ENCODE measurements at places on chromosomes 3 and 15.

DNA sequence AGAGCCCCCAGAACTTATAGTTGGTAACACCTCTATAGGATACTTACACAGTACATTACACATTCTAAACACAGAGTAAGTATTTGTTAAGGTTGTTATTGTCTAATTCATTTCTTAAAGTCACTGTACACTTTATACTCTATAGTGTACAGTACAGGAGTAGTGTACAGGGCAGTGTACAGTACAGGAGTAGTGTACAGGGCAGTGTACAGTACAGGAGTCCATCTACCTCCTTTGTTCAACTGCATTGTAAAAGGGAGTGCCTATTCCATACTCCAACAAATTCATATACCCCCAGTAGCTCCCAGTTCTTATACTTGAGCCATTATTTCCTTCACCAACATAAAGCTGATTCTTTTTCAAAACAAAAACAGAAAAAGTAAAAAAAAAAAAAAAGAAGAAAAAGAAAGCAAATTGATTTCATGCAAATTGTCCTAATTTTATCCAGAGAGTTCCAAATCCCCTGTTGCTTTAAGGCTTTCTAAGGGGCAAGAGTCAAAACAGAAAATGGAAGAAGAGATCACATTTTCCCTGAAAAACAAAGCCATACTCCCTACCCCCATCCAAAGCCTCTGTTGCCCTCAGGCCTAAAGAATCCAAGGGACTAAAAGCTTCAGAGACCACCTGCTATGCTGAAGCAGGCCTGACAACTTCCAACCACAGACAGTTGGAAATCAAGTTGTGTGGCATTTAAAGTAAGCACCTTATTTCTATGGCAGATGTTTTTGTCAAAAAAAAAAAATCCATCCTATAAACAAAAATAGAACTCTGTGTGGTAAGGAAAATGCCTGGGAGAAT is 125.6 kb downstream of the PLCH1 start:
- no peaks in the 10 kb centered on the region for H3K27me3 ChIP-seq
- no peak overlapping the region for H3K4me3 ChIP-seq
- H3K4me1 ChIP-seq = no peaks in the 10 kb centered on the region
- no peak overlapping the region for H3K27ac ChIP-seq
- no peak for ATAC-seq

- H3K36me3 ChIP-seq = no peaks in the 10 kb centered on the region
- H3K4me1 ChIP-seq = no peaks in the 10 kb centered on the region
- no peak overlapping the region for H3K27ac ChIP-seq
- ATAC-seq = no peak
- H3K4me3 ChIP-seq = no peak overlapping the region
Observed at GRCh38 chr3:188594139-188594538, 440.2 kb downstream of the LPP start.

DNA sequence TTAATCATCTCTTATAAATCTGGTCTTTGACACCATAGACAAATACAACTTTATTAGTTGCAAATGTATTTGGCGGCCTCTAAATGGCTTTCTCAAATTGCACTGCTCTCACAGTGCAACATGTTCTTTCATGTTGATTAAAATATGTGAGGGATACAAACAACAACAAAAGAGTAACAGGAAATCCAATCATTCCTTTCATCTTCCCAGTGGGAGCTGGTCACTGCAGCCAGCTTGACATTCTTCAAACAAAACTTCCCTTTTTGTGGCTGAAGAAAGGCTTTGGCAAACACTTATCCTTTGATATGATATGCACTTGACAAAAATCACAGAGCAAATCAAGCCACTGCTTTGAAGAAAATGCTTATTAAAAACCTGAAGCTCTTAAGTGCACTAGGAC is 973.6 kb downstream of the EPHA3 start:
- H3K27ac ChIP-seq = no peak overlapping the region
- no peaks in the 10 kb centered on the region for H3K27me3 ChIP-seq
- H3K36me3 ChIP-seq = no peaks in the 10 kb centered on the region

- no peak for ATAC-seq
- H3K27ac ChIP-seq = no peak overlapping the region
- no peaks in the 10 kb centered on the region for H3K36me3 ChIP-seq
- no peaks in the 10 kb centered on the region for H3K4me1 ChIP-seq
- no peak overlapping the region for H3K4me3 ChIP-seq
Observed at GRCh38 chr3:190182418-190183043, 61.8 kb upstream of the P3H2 start.

GRCh38 chr3:3699407-3699806 is 99.8 kb upstream of the LRRN1 start:
- no peak overlapping the region for H3K4me3 ChIP-seq
- H3K36me3 ChIP-seq = no peaks in the 10 kb centered on the region
- H3K4me1 ChIP-seq = peaks cover 6% of the 10 kb centered on the region
- ATAC-seq = no peak
- no peak overlapping the region for H3K27ac ChIP-seq
- H3K27me3 ChIP-seq = no peaks in the 10 kb centered on the region

- no peak for ATAC-seq
- H3K4me3 ChIP-seq = no peak overlapping the region
- H3K27ac ChIP-seq = no peak overlapping the region
- H3K36me3 ChIP-seq = no peaks in the 10 kb centered on the region
- peaks cover 28% of the 10 kb centered on the region for H3K27me3 ChIP-seq
- no peaks in the 10 kb centered on the region for H3K4me1 ChIP-seq
Observed at GRCh38 chr15:78353093-78353492, 12.9 kb downstream of the CRABP1 start.

DNA sequence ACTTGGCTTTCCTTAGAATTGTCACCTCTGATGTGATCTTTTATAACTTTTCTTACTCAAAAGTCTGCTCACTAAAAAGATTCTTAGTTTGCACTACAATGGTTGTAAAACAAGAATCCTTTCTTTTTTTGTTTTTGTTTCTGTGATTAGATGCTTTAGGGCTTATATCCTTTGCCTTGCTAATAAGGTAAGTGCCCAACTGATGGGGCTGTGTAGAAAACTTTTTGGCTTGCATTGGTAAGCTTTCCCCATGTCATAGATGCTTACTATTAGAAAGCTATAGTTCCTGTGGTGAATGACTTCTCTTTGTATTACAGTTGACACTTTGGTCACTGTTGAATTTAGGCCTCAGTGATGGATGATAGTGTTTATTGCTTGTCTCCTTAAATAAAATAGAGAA is 5.1 kb downstream of the ABHD5 start:
- ATAC-seq = no peak
- H3K36me3 ChIP-seq = no peaks in the 10 kb centered on the region
- no peak overlapping the region for H3K4me3 ChIP-seq

DNA sequence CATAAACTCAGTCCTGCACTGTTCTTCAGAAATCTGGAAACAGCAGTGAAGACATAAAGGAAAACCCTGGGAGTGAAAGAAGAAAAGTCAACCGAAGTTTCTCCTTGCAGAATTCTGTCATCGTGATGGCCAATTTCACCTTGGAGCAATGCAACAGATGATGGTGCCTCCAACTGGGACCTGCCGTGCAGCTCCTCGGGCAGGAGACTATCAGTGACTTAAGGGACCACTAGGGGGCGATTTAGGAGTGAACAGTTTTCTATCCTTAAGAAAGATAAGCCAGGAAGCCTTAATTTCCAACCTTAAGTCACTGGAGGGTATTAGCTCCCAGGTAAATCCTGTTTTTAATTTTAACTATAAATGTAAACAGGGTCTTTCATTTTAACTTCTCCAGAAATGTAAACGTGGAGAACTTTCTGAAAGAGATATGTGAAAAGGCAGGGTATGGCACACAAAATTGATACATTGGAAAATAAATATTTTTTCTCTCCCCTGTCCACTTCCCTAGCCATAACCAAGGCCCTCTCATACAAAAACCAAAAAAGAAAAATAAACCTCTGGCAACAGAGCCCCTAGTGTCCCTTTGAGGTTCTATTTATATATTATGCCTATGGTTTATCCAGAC is 116.3 kb downstream of the PDZRN3 start:
- peak; percentile 42 for ATAC-seq
- no peak overlapping the region for H3K4me3 ChIP-seq
- H3K4me1 ChIP-seq = no peaks in the 10 kb centered on the region
- no peaks in the 10 kb centered on the region for H3K27me3 ChIP-seq
- H3K27ac ChIP-seq = no peak overlapping the region

DNA sequence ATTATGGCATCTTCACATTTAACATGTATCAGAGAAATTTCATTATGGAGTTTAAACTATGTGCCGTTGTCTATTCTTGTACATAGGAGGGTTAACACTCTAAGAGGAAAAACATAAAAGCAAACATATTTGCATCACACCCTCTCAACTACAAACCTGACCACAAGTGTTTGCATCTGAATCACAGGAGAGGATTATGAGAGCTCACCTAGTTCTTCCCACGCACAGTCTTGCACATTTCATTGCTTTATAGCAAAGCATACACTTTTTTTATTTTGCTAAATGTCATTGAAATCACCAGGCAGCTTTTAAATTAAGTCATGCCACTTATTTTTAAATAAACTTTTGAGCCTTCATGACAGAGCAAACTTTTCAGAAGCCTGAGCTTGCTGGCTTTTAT is 12.5 kb downstream of the TRAT1 start:
- no peak overlapping the region for H3K4me3 ChIP-seq
- no peak for ATAC-seq
- H3K27ac ChIP-seq = no peak overlapping the region
- no peaks in the 10 kb centered on the region for H3K4me1 ChIP-seq

DNA sequence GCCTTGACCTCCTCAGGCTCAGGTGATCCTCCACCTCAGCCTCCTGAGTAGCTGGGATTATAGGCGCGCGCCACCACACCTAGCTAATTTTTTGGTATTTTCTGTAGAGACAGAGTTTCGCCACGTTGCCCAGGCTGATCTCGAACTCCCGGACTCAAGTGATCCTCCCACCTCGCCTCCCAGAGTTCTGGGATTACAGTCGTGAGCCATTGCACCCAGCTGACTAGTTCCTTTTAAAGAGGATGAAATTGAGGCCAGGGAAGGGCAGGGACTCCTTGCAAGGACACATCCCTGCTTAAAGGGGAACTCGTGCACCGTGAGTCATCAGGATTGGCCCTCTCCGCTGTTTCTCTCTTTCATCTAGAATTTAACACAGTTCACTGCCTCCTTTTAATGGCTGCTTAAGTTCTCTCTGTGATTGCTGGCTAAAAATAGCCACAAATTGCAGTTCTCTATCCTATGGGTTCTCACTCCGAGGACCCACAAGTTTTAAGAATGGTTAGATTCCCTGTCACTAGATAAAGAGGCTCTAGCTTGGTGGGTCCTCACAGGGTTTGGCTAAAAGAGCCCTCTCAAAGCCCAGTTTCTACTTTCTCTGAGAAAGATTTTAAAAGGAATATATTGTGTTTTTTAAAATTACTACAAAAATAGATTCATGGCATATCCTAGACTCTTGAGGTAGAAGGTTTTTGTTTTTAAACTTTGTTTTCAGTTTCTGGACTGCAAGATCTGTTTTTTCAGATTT is 1.4 kb downstream of the CRTAP start:
- peak overlapping the region; percentile 92 for H3K27ac ChIP-seq
- peaks cover 22% of the 10 kb centered on the region for H3K36me3 ChIP-seq
- peaks cover 71% of the 10 kb centered on the region for H3K4me1 ChIP-seq
- ATAC-seq = no peak
- H3K4me3 ChIP-seq = peak overlapping the region; percentile 94
- H3K27me3 ChIP-seq = no peaks in the 10 kb centered on the region

Measured in stimulated activated memory B cell treated with anti-CD40 and anti-IgM and Interleukin-4, amounts not matched to agents 10 μg/mL and 1 μg/mL and 100 μg/mL, for 72 hours (primary cell).